ENCODE measurements at places on chromosomes 1 and 21. TPM values are rescaled to one million over a fixed set of nuclear protein-coding genes. Genes with fewer than 3 reads are reported as not detected.

GRCh38 chr1:237270353-237270752 is 228.4 kb downstream of the RYR2 start:
- no peak for DNase-seq

- no peak for DNase-seq
Measured at GRCh38 chr1:77560741-77561140, 121.7 kb downstream of the ZZZ3 start.

Gene PPIE
- polyA plus RNA-seq = 60.4 TPM

DNA sequence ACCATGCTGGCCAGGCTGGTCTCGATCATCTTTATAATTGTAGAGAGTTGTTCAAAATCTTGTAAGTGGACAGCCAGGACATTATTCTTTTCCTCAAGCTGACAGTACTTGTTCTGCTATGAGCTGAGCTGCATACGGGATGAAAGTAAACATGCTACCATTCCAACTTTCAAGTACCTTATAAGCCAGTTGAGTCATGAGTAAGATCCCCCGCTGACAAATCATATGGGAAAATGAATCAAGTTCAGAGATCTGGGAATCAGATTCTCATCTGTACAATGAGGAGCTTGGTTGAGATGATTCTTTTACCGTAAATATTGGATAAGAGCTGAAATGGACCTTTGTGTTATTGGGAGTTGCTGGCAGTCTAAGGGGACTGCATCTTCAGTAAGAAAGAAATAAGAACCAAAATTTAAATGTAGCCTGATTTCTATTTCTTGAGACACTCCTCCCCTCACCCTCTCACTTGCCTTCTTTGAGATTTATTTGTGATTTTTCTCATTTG is 62.7 kb downstream of the CENPF start:
- DNase-seq = no peak

GRCh38 chr1:52523376-52523775 is 29.5 kb downstream of the TUT4 start:
- DNase-seq = no peak

Gene ATG4C
- polyA plus RNA-seq = 19.7 TPM

DNA sequence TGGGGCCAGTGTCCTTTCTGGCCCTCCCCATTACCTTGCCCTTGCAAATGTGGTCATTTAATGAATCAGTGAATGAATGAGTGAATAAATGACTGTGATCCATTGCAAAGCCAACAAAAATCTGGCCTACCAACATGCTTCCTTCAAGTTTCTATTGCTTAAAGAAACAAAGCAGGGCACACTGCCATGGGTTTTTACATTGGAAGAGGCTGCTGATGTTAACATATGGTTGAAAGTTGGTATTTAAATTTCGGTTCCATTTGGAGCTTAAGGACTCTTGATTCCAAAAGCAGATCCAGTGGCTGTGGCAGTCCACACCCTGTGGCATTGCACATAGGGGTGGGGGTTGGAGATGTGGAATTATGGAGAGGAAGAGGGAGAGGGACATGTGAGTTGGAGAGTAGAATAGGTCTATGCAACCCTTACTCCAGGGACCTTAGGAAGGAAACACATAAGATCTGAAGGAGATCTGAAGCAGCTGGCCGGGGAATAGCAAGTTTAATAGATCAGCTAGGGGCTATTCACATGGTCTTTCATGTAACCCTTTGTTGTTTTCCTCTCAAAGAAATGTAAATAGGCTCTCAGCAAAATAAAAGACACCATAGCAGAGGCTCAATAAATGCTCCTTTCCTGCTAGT is 7.2 kb downstream of the ABCA4 start:
- no peak for DNase-seq

DNA sequence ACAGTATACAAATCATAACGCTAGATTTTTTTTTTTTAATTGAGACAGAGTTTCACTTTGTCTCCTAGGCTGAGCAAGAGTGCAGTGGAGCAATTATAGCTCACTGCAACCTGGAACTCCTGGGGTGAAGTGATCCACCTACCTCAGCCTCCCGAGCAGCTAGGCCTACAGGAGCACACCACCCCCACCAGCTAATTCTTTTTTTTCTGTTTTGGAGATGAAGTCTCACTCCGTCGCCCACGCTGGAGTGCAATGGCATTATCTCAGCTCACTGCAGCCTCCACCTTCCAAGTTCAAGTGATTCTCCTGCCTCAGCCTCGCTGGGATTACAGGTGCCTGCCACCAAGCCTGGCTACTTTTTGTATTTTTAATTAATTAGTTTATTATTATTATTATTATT is 21.3 kb downstream of the NPR1 start:
- no peak for DNase-seq

DNA sequence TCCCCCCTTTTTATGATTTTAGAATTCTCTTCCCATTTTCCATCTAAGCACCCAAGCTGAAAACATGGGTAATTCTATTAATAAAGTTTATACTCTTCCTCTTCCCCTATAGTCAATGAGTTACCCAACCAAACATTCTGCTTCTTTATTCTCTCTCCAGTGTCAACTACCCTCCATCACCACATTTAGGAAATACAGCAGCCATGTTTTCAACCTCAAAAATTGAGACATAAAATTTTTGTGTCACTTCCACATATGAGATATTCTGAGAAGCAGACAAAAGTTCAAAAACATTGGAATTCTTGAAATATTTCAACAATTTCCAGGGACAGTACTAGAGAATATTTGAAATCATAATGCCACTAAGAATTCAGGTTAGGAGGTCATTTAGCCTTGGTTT is 64.8 kb upstream of the ATP1A1 start:
- no peak for DNase-seq

DNA sequence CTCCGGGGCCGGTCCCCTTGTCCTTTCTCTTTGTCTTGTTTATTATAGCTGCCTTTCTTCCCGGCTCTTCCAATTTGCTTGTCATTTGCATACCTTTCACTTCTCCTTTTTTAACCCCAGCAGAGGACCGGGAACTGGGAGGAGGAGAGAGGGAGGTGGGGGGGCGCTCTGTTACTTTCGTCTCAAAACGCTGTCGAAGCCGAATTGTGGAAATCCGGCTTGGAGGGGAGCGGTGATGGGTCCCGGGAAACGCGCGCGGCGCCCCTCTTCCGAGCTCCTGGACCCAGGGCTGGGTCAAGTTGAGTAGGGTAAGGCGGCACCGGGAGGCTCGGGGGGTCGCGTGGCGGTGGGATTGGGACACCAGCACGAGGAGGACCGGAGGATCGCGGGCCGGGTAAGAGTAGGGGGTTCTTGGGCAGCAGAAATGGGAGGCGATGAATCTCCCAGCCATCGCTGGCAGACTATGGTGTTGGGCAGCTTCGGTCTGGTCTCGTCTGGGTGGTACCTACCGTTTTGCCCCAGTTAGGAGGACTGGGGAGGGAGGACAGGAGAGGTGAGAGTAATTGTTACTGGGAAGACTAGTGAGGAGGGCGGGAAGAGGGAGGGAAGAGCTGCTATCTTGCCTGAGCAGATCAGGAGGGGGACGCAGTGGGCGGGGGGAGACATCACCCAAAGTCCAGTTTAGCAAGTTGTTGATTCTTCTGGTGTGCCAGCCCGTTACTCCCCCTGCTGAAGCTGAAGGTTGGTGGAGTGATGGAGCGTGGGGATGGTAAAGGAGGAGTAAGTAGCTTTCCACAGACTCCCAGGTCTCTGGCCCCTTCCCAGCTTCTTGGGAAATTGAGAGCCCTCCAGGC is 1.5 kb downstream of the PROX1 start:
- no peak for DNase-seq

- no peak for DNase-seq
Measured at GRCh38 chr1:64933296-64934070, 32.9 kb downstream of the JAK1 start.

GRCh38 chr21:27511233-27511632 is 544.3 kb upstream of the ADAMTS5 start:
- no peak for DNase-seq

Gene ALPL
- polyA plus RNA-seq = 33.2 TPM

GRCh38 chr1:71785450-71785849 is 496.9 kb downstream of the NEGR1 start:
- DNase-seq = no peak

Gene DENND2D
- 20.0 TPM for polyA plus RNA-seq

- no peak for DNase-seq
Measured at GRCh38 chr1:41525891-41526587, 41.6 kb upstream of the EDN2 start.

Gene LCE2B
- not detected for polyA plus RNA-seq

DNA sequence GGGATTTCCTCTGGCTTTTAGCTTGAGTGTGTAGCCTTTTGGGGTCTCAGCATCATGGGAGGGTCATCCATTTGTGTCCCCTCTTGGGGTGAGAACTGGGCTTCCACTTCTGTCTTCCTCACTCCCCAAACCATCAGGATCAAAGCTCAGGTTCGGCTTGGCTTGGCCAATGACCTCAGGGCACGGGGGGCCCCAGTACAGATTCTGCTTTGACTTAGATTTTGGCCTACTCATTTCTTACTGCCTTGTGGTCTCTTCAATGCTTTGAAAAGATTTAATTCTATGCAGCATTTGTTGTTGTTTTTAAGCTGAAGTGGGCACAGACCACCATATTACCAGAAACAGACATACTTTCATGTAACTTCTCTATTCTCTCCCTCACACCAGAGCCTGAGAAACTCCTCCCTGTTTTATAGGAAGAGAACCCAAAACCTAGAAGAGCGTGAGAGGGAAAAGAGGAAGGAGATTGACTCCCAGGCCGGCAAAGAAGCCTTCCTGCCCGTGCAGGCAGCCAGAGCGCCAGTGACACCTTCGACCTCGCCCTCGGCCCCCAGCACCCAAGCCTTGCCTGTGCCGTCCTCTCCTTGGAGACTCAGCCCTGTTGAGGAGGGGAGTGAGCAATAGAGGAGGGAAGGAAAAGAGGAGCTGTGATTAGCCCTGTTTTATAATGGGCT is 1.9 kb upstream of the S100A3 start:
- DNase-seq = no peak

DNA sequence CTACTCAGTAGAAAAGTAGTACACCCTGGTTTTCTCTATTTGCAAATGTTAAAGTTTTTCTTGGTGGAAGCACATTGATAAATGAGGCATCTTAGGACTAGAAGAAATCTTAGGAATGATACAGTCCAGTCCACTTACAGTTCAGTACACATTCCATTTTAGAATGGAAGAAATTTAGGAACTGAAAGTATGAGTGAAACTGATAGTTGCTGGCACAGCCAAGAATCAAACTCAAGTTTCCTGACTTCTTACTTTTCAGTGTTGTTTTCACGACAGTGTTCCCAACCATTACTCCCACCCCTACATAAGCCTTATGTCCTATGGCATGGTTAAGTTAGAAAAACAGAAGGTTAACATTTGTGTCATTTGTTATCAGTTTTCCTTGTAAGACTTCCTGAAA is 258.5 kb downstream of the BACH1 start:
- no peak for DNase-seq

GRCh38 chr1:210299501-210299900 is 29.2 kb upstream of the HHAT start:
- no peak for DNase-seq

DNA sequence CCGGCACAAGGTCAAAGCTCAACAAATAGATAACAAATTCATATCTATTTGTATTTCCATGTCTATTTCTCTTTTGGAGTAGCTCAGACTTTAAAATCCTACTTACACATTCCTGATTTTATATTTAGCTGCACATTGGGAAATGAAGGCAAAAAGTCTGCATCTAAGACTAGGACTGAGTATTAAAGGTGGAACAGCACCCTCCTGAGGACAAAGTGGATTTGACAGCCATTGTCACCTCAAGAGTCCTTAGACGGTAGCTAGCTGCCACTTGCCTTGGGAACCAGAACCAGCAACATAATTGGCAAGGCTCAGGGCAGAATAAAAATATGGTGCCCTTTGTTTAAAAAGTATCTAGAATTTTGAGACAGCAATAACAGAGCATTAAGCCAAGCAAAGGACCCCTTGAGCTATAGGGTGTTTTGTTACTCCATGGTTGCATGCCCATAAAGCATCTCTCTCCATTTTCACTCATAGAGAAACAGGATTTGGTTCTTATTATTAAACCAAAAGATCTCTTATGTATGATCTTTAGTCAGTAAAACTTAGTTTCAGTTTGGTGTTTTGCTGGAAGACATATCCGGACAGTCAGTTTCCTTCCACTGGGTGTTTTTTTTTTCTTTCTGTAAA is 30.0 kb upstream of the SGIP1 start:
- no peak for DNase-seq

Gene C1orf53
- 2.0 TPM for polyA plus RNA-seq

- no peak for DNase-seq
Measured at GRCh38 chr21:34671891-34672290, 3.1 kb downstream of the CLIC6 start.

Gene CR1L
- 1.5 TPM for polyA plus RNA-seq

Gene RAP1GAP
- 22.1 TPM for polyA plus RNA-seq

- no peak for DNase-seq
Measured at GRCh38 chr1:150720703-150721102, at the start of gene HORMAD1. Gene HORMAD1 (minus strand): TSS chr1:150720895. CDS start chr1:150719505, 1,390 bp downstream.

GRCh38 chr1:203320591-203321272 is 15.4 kb downstream of the BTG2 start:
- no peak for DNase-seq

DNA sequence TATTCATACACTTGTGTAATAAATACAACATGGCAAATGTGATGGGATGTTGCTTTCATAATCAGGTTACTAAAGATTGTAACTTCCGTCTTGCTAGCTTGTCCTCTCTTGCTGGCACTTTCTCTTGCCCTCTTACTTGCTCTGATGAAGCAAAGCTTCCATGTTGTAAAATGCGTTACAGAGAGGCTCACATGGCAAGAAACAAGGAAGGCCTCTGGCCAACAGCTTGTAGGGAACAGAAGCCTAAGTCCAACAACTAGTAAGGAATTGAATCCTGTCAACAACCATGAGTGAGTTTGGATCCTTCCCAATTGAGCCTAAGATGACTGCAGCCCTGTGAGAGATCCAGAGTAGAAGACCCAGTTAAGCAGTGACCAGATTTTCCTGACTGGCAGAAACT is 15.4 kb downstream of the TMED5 start:
- DNase-seq = no peak

GRCh38 chr1:204294357-204294756 is 65.4 kb downstream of the PLEKHA6 start:
- DNase-seq = no peak

DNA sequence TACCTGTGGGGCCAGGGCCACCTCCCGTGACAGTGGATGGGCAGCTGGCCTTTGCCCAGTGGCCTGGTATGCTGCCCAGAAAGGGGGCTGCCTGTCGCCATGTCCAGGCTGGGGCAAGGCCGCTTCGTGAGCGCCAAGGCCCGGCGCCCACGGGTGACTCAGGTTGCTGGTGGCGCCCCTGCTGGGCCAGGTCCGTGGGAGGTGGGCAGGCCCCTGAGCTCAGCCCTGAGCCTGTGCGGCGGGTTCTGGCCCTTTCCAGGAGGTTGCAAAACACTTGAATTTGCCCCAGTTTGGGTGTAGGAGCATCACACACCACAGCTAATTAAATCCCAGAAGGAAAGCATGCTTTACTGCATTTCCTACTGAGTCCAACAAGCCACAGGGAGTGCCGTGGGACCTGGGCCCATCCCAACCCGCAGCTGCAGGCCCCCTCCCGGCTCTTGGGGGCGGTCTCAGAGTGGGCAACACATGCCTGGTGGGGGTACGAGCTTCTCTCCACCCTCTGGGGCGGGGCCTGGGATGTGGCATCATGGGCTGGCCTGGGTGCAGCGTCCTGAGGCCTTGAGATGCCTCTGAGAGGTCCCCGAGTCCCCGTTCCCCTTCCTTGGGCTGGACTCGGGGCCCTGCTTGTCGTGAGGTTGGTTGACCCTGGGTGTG is 159.8 kb downstream of the PEX14 start:
- DNase-seq = no peak

Data from left renal cortex interstitium (tissue), 4 donors.